ENCODE measurements at places on chromosomes 13 and 19. TPM values are rescaled to one million over a fixed set of nuclear protein-coding genes. Genes with fewer than 3 reads are reported as not detected.

The FAM32A gene
- 61.8 TPM for polyA plus RNA-seq

The TTYH1 gene
- polyA plus RNA-seq, result 45.6 TPM

The PSG11 gene
- not detected for polyA plus RNA-seq

The TBC1D4 gene
- 40.2 TPM for polyA plus RNA-seq

The LMTK3 gene
- polyA plus RNA-seq, result 1.5 TPM

The YJEFN3 gene
- 5.5 TPM for polyA plus RNA-seq

The SKA3 gene
- polyA plus RNA-seq, result 2.5 TPM

The PSG3 gene
- not detected for polyA plus RNA-seq

The ERICH6B gene
- not detected for polyA plus RNA-seq

The PPP1R12C gene
- 8.1 TPM for polyA plus RNA-seq

The MAP2K7 gene
- polyA plus RNA-seq, result 0.34 TPM

The FFAR3 gene
- polyA plus RNA-seq, result not detected

The PCDH17 gene
- 190 TPM for polyA plus RNA-seq

The CD22 gene
- polyA plus RNA-seq, result 0.28 TPM

The ACP4 gene
- not detected for polyA plus RNA-seq

The KL gene
- polyA plus RNA-seq, result 0.69 TPM

The LRRC25 gene
- polyA plus RNA-seq, result not detected

The KLK2 gene
- not detected for polyA plus RNA-seq

The ZNF99 gene
- polyA plus RNA-seq, result 0.42 TPM

The OLFM2 gene
- polyA plus RNA-seq, result 0.45 TPM

The DUXA gene
- not detected for polyA plus RNA-seq

The SERP2 gene
- polyA plus RNA-seq, result 119 TPM

The KLK15 gene
- polyA plus RNA-seq, result not detected

The CAMSAP3 gene
- 0.78 TPM for polyA plus RNA-seq

The KLK1 gene
- polyA plus RNA-seq, result not detected

The PRSS57 gene
- not detected for polyA plus RNA-seq

The ZNF66 gene
- 2.1 TPM for polyA plus RNA-seq

The CGB8 gene
- polyA plus RNA-seq, result not detected

The ARRDC5 gene
- polyA plus RNA-seq, result not detected

The UBA52 gene
- polyA plus RNA-seq, result 784 TPM

Data from Purkinje cell (primary cell).